ENCODE measurements at places on chromosomes 13 and 19.

DNA sequence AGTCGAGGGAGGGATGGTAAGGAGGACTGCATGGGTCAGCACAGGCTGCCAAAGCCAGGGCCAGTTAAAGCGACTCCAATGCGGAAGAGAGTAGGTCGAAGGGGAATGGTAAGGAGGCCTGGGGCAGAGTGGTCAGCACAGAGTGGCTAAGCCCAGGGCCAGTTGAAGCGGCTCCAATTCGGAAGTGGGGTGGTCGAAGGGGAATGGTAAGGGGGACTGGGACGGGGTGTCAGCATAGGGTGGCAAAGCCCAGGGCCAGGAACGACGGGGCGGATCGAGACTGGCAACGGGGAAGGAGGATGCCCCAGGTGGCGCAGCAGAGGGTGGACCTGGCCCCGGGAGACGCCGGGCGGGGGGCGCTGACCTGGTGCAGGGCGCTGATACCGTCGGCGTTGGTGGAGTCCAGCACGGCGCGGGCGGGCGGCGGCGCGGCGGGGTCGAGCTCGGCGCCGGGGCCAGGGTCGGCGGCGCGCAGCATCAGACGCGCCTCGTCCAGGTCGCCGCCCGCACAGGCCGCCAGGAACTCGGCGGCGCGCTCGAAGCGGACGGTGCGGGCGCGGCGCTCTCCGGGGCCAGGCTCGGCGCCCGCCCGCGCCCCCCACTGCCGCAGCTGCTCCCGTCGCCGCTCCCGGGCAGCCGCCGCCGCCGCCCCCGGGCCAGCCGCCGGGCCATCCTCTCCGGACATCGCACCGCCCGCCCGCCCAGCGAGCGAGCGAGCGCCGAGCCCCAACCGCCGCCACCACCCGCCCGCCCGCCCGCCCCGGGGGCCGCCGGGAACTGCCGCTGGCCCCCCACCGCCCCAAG lies at the start of gene PPP1R12C:
PPP1R12C (minus strand) TSS at position 779 of the 804 bp plus-strand sequence; CDS start at position 685, 94 bp downstream.
- DNase-seq = no peak

GRCh38 chr19:17370026-17370587 lies 7.0 kb downstream of the PLVAP start:
- no peak for DNase-seq

DNA sequence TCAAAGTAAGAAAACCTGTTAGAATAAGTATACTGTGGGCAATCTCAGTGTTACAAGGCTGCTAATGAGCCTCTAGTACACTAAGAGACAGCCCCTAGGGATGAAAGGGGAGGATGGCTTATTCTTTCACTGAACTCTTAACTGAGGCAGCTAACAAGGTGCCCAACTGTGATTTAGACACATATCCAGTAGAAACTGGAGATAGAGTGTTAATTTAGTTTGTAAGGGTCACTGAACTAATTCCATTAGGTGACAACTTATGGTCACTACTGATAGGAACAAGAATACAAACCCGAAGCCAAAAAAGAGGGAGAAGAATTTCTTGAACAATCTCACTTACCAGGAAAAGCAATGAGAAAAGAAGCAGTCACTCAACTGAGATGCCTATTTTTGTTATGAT lies 1010.6 kb downstream of the PCDH9 start:
- DNase-seq = no peak

DNA sequence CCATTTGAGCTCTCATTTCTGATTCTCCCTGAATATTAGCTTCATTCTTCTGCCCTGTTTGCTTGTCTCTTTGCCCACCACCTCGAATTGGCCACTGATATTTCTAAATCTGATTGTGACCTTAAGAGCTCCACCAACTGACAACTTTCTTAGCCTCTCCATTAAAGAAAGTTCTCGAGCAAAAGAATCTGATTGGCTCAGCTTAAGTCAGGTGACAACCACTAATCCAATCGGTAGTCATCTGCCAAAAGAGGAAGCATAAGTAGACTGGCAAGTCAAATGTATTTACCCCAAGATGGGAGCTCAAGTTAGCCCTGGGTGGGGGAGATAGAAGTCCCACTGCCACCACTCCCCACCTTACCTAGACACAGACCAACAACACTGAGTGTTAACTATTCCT lies 41.5 kb downstream of the NOTCH3 start:
- DNase-seq = no peak

- no peak for DNase-seq
Observed at GRCh38 chr13:24097064-24097463, 63.5 kb upstream of the SPATA13 start.

GRCh38 chr13:92894447-92894846 lies 332.2 kb upstream of the GPC6 start:
- no peak for DNase-seq

GRCh38 chr13:113083402-113084061 lies 22.1 kb upstream of the F7 start:
- DNase-seq = no peak

DNA sequence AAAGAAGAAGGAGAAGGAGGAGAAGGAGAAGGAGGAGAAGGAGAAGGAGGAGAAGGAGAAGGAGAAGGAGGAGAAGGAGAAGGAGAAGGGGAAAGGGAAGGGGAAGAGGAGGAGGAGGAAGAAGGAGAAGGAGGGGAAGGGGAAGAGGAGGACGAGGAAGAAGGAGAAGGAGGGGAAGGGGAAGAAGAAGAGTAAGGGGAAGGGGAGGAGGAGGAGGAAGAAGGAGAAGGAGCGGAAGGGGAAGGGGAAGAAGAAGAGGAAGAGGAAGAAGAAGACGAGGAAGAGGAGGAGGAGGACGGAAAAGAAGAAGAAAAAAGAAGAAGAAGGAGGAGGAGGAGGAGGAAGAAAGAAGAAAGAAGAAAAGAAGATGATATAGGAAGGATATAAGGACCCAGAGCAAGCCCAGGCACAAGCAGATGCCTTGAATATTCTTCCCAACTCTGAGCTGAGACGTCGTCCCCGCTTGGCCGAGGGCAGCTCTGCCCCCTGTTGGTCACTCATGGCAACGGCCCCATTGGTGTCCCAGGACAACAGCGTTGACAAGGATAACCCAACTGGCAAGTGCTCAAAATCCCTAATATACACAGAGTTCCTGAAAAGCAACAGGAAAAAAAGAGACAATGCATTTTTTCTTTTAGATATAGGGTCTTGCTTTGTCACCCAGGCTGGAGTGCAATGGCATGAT lies 30.6 kb upstream of the IGSF23 start:
- no peak for DNase-seq

- DNase-seq = no peak
Observed at GRCh38 chr13:50760751-50761150, 82.7 kb downstream of the DLEU7 start.

DNA sequence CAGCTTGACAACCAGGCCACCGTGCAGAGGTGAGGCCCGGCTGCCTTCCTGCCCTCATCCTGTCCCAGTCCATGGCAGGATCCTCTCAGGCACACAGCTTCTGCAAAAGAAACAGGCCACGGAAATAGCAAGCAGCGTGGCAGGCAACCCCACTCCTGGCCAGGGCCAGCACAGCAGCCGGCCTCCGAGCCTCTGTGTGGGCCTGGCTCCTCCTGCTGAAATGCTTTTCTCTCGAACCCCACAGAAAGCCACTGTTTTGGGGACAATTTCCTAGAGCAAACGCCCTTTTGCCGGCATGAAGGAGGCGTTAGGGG lies 39.5 kb upstream of the F7 start:
- DNase-seq = no peak

DNA sequence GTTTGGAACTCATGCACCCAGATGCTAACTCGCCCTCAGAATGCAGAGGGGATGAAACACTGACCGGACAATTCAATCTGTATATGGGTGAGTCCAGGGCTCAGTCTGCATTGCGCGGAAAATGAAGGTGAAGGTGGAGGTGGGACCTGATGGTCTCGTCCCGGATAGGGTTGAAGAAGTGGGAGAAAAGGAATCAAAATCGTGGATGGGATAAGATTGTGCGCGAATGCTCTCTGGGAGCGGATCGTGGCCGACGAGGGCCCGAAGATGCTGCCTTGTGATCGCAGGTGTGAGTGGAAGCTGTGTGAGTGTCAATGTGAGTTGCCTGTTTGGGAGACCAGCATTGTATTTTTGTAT lies 594 bp upstream of the ZNF850 start:
- no peak for DNase-seq

DNA sequence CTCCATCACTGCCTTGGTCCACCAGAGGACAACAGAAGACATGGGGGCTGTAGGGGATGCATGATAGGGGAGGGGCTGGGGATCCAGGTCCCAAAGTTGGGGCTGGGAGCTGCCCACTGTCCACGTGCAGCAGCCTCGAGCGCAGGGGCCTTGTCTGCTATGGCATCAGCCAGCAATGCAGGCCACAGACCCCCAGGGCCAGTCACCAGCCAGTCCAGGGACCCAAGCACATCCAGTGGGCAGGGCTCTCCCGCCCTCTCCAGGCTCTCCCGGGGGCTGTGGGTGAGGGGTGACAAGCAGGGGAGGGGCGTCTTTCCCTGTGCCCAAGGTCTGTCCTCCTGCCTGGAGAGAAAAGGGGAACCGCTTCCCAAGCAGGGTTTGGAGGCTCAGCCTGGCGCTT lies 32.8 kb downstream of the PEPD start:
- no peak for DNase-seq

- no peak for DNase-seq
Observed at GRCh38 chr19:35034005-35034502, 3.8 kb downstream of the SCN1B start.

GRCh38 chr13:98858191-98858590 lies 105.7 kb upstream of the SLC15A1 start:
- no peak for DNase-seq

DNA sequence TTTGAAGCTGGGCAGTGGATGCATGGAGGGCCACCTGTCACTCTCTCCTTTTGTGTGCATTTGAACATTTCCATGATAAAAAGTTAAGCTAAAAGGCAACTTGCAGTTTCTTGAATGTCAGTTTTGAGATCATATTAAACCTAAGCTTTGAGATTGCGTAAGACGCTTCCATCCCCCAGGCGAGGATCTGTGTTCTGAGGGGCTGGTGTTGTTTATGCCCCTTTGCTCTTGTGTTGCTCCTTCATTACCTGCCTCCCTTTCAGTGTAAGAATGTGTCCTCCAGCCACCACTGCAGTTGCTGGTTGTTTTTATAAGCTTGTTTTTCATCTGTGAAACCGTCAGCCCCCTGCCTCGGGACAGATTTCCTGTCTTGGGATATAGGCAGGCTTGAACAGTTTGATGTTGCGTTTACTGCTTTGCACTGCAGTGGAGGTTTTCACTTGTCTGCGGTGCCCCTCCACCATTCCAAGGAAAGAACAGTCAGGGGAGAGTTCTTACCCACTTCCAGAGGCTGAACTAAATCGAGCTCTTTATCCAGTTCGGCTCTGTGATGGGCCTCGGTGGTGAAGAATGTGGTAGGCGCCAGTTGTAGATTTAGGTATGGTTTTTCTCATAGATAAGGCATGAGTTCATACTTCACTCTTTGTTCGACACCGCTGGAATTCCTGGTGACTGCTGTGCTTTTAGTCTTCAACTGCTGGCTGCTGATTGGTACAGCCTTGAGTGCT lies 96.8 kb downstream of the ARHGEF7 start:
- no peak for DNase-seq

DNA sequence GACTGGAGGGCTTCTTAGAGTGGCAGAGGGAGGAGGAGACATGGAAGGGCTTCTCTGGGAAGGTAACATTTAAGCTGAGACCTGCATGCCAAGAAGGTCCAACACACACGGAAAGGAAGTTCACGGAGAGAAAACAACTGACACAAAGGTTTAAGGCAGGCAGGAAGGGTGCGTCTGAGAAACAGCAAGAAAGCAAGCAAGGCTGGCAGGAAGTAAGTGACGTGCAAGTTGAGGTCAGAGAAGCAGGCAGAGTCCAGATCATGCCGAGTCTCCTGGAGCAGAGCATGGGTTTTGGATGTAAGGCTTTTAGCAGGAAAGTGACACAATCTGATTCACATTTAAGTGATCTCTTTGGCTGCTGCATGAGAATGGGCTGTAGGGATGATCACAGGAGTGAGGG lies 60.5 kb downstream of the ATP7B start:
- no peak for DNase-seq

GRCh38 chr19:1468274-1468820 lies 10.7 kb downstream of the C19orf25 start:
- no peak for DNase-seq

GRCh38 chr19:44810234-44811121 lies 1.6 kb downstream of the BCAM start:
- no peak for DNase-seq

DNA sequence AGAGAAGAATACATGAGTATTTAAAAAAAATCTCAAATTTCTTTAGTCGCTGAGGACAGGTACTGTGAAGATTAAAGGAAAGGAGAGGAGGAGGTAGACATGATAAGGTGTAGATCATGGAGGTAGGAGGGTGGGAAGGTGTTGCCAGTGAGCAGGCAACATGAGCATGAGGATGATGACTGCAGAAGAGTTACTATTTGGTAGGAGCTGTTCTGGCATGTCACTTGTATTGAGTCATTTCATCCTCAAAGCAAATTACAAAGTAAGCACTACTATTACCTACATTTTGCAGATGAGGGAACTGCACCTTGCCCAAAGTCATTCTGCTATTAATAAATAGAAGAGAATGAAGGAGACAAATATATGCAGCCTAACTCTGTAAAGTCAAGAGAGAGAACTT lies 435.8 kb upstream of the KLF12 start:
- no peak for DNase-seq

DNA sequence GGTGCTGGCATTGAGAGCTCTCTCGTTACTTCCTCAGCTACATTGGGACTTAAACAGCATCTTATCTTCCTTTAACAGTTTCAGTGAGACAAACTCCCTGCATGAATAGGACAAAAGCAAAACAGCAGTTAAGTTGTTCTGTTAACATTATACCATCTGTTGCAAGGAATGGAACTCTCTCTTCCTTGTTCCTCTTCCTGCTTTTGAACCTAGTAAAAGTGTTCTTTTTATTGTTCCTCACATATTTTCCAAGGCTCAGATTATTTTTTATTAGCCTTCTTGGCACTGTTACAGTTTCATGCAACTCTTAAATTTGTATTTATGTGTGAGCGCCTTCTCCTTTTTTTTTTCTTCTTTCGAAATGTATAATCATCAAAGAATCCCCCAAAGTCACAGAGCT lies 202.6 kb upstream of the UFM1 start:
- DNase-seq = no peak

GRCh38 chr19:14091081-14091812 lies 696 bp upstream of the SAMD1 start:
- no peak for DNase-seq

DNA sequence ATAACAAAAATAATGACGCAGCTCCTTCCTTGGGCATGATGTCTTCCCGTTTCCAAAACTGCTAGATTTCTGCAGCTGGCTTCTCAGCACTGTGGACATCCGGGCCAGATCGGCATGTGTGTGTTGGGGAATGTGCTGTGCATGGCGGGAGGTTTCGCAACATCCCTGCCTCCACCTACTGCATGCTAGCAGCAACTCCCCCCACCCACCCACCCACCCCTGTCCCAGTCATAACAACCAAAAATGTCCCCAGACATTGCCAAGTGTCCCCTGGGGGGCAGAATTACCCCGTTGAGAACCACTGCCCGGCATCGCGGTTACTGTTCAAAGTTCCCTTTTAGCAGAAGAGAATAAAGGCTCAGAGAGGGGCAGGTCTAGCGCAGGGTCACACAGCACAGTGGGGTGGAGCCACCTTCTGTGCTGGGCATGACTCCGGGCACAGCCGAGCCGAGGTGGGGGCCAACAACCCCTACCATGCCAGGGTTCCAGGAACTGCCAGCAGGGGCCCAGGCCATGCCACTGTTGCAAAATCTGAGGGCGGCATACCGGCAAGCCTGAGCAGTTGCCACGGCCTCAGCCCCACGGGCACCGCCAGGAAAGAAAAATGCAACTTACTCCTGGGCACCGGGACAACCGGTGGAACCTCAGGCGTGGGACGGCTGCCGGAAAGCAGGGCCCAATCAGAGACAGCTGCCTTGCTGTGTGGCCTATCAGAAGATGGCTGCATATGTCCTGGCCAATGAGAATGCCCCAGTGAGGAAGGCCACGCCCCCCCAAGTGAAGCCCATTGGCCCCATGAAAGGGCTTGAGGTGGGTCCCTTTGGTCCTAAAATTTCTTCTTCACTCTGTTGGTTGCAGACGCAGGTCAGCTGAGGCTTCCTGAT lies 22.5 kb upstream of the NFIC start:
- DNase-seq = no peak

All from cortex of kidney (tissue), 1 donor.